ENCODE measurements at places on chromosomes 12 and 14.

- no peak for DNase-seq
Observed at GRCh38 chr12:92573104-92573503, 129.7 kb upstream of the PLEKHG7 start.

DNA sequence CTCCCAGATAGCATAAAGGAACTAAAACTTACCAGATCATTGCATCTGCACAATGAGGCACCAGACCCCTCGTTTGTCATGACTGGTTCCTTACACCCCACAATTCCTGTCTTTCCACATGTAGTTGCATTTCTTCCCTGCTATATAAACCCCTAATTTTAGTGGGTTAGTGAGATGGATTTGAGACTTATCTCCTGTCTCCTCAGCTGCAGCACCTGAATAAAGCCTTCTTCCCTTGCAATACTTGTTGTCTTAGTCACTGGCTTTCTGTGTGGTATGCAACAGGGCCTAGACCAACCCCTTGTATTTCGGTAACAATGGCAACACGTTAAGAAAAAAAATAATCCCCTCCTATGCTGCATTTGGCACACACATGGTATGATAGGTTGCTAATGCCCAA, 13.0 kb downstream of the NUP37 start:
- DNase-seq, result no peak

DNA sequence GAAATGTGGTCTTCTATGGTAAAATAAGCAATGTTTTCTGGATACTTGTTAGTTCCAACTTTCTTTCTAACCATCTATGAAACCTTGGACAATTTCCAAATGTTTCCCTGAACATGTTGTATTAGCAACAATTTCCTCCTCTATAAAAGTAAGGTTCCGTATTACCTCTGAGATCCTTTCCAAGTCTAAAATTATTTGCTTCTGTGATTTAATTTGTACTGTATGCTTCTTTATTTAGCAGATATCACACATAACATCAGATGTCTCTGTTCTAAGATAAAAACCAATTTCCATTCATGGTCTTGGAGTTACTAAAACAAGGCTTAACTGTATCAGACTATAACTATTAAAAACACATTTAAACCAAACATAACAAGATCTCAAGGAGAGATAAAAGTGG, 177.2 kb downstream of the FOXA1 start:
- no peak for DNase-seq

- no peak for DNase-seq
Observed at GRCh38 chr14:84436528-84436927, 1093.4 kb upstream of the FLRT2 start.

GRCh38 chr12:23781118-23781517, 168.4 kb downstream of the SOX5 start:
- no peak for DNase-seq

DNA sequence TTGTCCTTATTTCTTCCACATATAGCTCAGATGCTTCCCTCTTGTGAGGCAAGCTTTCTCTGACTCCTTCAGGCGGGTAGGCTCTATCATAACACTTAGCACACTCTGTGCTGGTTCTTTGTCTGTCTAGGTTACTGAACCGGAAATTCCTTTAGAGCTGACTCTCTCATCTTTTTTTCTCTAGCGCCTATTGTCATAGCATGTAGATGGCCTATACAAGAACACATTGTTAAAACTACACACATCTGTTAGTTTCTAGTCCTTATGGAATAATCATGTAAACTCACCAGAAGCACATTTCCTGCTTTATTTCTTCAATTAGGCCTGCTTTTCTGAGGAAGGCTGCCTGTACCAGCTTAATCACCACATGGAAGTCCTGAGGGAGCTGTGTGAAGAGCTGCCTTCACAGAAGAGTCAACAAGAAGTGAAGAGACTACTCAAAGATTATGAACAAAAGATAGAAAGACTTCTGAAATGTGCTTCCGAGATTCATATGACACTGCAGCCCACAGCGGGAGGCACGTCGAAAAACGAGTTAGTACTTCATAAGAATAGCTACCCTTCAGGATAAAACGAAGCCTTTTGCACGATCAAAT, 143.9 kb downstream of the SYNE2 start:
- DNase-seq, result no peak

GRCh38 chr14:72549026-72549425, 344.9 kb downstream of the DPF3 start:
- peak; percentile 2 for DNase-seq

DNA sequence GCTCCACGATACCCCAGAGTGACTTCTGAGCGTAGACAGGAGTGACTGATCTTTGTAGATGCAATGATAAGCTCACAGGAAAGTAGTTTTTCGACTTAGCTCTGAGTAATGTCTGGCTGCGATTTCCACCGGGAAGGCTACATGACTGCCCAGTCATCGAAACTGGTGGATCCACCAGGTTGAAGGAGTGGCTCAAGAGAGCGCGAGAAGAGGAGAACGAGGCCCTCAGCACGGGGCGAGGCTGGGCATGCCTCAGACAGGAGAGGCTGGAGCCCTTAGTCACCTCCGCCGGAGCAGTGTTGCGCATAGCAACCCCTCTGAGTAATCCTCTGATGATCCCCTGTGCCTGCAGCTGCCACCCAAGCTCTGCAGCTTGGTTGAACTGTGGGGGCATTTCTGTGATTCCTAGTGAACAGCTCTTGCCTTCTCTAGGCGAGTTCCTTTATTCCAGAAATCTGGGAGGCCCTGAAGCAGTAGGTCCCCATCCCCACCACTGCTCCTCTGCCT, 25.6 kb downstream of the ELK3 start:
- peak; percentile 48 for DNase-seq

GRCh38 chr12:100718187-100718586, 76.4 kb upstream of the ANO4 start:
- DNase-seq, result no peak
